ENCODE measurements at places on chromosomes 6 and 20. TPM values are rescaled to one million over a fixed set of nuclear protein-coding genes. Genes with fewer than 3 reads are reported as not detected.
A peak's percentile ranks its signal among the peaks of the same experiment; 100 is the strongest.

- H3K4me1 ChIP-seq, result peaks cover 11% of the 10 kb centered on the region
- H3K27me3 ChIP-seq, result no peaks in the 10 kb centered on the region
- H3K36me3 ChIP-seq, result no peaks in the 10 kb centered on the region
- DNase-seq, result no peak
These were observed 7.3 kb upstream of the USP45 start for GRCh38 chr6:99522531-99522930.

DNA sequence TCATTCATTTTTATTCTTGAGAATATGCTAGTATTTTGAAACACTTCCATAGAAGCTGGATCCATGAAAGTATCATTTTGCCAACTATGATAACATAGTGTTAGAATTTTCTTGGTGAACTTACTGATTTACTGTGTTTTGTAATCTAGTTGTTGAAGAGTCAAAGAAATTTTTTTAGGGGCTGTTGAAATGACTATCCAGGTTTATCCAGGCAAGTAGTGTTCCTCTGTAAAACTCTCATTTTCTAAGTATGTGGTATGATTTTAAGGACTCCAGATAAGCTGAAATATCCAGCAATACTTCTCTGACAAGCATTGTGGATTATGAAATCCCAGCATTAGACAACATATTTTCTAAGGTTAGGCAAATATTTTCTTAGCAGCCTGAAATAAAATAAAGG is 95.9 kb downstream of the GRIK2 start:
- no peak for DNase-seq
- H3K4me3 ChIP-seq, result no peak overlapping the region
- H3K27me3 ChIP-seq, result no peaks in the 10 kb centered on the region
- H3K27ac ChIP-seq, result no peak overlapping the region
- H3K36me3 ChIP-seq, result no peaks in the 10 kb centered on the region
- no peaks in the 10 kb centered on the region for H3K4me1 ChIP-seq

CALHM5 gene
- not detected for total RNA-seq

BANF2 gene
- not detected for total RNA-seq

- peak; percentile 51 for DNase-seq
- peaks cover 3% of the 10 kb centered on the region for H3K4me1 ChIP-seq
- no peaks in the 10 kb centered on the region for H3K36me3 ChIP-seq
- H3K27me3 ChIP-seq, result no peaks in the 10 kb centered on the region
- no peak overlapping the region for H3K4me3 ChIP-seq
- no peak overlapping the region for H3K27ac ChIP-seq
These were observed 61.5 kb downstream of the TBXT start for GRCh38 chr6:166106076-166106686.

GRCh38 chr6:48255094-48255493 is 144.1 kb upstream of the PTCHD4 start:
- H3K27ac ChIP-seq, result no peak overlapping the region
- H3K4me1 ChIP-seq, result no peaks in the 10 kb centered on the region
- DNase-seq, result no peak
- H3K27me3 ChIP-seq, result no peaks in the 10 kb centered on the region
- H3K4me3 ChIP-seq, result no peak overlapping the region
- H3K36me3 ChIP-seq, result no peaks in the 10 kb centered on the region

DNA sequence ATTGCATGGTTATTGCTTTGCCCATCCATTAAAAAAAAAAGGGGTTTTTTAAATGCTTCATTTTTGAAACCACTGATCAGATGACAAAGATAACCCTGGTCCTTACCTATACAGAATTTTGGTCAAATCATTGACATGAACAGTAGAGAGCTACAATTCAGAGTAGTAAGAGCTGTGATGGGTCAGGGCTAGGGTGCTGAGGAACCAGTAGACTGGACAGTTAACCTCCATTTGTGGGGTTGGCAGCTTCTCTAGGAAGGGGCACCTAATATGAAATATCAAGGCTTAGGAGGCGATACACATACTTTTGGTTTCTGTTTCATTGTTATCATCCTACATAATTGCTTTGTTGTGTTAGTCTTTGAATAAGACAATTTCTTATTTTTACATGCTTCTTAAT is 55.1 kb downstream of the ORC3 start:
- peak; percentile 12 for DNase-seq
- peak overlapping the region; percentile 32 for H3K4me3 ChIP-seq
- H3K36me3 ChIP-seq, result no peaks in the 10 kb centered on the region
- no peaks in the 10 kb centered on the region for H3K4me1 ChIP-seq

DNA sequence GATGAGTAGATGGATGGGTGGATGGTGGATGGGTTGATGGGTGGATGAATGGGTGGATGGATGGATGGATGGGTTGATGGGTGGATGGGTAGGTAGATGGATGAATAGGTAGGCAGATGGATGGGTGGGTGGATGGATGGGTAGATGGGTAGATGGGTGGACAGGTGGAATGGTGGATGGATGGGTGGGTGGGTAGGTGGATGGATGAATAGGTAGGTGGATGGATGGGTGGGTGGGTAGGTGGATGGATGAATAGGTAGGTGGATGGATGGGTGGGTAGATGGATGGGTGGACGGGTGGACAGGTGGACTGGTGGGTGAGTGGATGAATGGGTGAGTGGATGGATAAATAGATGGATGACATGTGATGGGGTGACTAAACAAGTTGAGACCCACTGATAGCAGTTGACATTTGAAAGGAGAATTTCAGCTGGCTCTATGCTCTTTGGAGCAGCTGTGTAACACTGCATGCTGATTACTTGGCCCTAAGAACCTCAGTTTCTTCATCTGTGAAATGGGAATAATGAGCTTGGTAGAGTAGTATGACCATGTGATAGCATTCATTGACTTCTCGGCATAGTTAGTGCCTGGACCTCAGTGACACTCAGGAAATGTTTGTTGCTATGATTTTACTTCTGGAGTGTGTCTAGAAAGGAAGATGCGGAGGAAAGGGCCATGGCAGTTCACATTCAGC is 184.3 kb downstream of the NFATC2 start:
- no peak overlapping the region for H3K27ac ChIP-seq
- no peaks in the 10 kb centered on the region for H3K4me1 ChIP-seq
- no peak for DNase-seq
- H3K4me3 ChIP-seq, result no peak overlapping the region
- H3K36me3 ChIP-seq, result no peaks in the 10 kb centered on the region
- H3K27me3 ChIP-seq, result no peaks in the 10 kb centered on the region

DNA sequence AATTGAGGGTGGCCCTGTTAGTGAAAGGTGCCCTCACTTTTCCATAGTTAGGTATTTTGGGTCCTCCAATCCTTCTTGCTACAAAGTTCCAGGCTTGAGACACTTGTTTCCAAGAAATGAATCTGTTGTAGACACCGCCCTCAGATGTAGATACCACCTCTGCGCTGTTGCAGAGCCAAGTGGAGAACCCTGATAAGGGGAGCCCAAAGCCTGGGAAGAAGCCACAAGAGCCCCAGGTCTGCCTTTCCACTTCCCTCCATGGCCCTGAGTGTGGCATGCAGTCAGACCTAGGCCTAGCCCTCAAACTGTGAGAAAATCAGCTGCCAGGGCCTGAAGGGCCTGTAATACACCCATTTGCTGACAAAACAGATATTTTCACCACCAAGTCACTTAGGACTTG is 37.1 kb downstream of the DTD1 start:
- no peak overlapping the region for H3K27ac ChIP-seq
- no peak for DNase-seq
- no peaks in the 10 kb centered on the region for H3K27me3 ChIP-seq
- no peak overlapping the region for H3K4me3 ChIP-seq
- no peaks in the 10 kb centered on the region for H3K4me1 ChIP-seq

- H3K36me3 ChIP-seq, result no peaks in the 10 kb centered on the region
- no peak overlapping the region for H3K4me3 ChIP-seq
- no peak for DNase-seq
- H3K27ac ChIP-seq, result no peak overlapping the region
- no peaks in the 10 kb centered on the region for H3K27me3 ChIP-seq
These were observed 200.5 kb downstream of the SMOC2 start for GRCh38 chr6:168641446-168641845.

DNA sequence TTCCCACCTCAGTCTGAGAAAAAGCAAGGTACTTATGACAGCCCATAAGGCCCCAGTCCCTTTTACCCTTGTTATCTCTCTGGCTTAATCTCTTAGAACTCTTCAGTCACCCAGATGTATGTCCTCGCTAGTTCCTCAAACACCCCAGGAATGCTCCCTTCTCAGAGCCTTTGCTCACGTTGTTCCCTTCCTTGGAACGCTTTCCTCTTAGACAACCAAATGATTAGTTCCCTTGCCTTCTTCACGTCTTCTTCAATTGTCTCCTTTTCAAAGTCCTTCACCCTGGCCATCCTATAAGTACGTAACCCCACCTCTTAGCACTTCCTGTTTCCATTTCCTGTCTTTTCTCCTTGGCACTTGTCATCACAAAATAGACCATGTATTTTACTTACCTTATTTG is 1.1 kb upstream of the APOBEC2 start:
- peaks cover 13% of the 10 kb centered on the region for H3K4me1 ChIP-seq
- peak; percentile 26 for DNase-seq
- H3K27ac ChIP-seq, result no peak overlapping the region
- H3K4me3 ChIP-seq, result no peak overlapping the region
- peaks cover 3% of the 10 kb centered on the region for H3K36me3 ChIP-seq

Measured in naive thymus-derived CD4-positive, alpha-beta T cell (primary cell).